ENCODE measurements at places on chromosomes 16 and 17.
A peak's percentile ranks its signal among the peaks of the same experiment; 100 is the strongest.

DNA sequence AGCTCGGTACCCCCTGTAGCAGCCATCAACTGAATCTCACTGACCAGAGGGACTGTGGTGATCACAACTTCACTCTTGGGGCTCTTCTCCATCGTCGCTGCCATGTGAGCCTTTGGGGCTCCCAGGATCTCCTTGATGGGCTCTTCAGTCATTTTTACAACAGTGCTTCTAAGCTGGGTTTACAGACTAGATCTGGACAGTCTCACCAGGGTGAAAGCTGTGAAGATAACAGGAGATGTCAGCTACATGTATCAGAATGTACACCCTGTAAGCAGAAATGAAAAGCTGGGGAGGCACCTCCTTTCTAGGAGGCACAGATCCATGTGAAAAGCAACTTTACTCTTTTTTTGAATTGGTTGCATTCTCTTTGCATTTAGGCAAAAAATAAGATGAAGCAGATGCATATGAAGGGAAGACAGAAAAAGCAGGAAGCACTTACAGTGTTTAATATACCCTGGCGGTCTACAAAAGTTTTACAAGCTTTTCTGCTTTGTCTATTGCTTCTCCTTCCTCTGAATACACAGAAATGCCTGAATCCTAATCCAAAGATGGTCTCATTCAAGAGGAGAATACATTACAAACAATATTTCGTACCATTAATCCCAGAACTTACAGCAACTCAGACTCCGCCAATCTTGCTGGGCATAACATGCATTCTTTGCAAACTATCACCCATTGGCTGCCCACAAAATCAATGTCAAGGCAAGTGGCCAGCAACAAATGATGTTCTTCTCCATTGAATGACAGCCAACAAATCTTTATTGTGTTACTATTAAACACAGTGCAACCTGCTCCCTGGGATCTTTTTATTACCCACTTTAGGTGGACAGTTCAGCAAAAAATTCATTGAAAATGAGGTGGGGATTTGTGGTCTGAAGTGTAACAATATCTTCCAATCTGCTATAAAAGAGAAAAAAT lies 1.5 kb downstream of the TMEM100 start:
- no peak for DNase-seq

- no peak for DNase-seq
Measured at GRCh38 chr17:44269535-44270240, 1.8 kb upstream of the SLC4A1 start.

DNA sequence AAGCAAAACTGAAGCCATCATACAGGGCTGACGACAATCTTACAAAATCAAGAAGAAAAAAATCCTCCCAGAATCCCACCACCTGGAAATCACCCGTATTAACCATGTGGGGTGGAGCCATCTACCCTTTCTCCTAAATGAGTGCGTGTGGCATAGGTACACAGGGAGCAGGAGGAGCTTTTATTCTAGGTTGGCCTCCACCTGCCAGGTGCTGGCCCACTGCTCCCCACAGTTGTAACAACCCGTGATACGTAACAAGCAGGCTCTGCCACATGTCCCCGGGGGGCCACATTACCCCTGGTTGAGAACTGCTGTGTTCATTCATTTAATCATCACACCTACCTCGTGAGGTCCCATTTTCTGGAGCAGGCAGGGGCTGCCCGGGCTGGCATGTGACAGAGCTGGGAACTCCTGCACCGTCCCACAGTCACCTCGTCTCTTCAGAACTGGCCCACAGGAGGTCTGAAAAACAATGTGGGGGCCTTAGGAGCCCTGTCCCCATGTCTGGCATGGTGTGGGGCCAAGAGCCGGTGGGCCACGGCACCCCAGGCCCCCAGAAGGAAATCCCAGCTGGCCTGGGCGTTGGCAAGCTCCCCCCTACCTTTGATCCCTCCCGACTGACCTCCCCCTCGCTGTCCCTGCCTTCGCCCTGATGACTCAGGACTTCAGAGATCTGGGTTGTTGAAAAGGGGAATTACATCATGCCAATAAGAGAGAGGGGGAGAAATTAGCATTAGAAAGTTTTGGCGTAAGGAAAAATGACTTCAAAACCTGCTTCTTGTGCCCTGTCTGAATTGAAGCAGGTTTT lies 12.9 kb downstream of the CMIP start:
- DNase-seq: no peak

DNA sequence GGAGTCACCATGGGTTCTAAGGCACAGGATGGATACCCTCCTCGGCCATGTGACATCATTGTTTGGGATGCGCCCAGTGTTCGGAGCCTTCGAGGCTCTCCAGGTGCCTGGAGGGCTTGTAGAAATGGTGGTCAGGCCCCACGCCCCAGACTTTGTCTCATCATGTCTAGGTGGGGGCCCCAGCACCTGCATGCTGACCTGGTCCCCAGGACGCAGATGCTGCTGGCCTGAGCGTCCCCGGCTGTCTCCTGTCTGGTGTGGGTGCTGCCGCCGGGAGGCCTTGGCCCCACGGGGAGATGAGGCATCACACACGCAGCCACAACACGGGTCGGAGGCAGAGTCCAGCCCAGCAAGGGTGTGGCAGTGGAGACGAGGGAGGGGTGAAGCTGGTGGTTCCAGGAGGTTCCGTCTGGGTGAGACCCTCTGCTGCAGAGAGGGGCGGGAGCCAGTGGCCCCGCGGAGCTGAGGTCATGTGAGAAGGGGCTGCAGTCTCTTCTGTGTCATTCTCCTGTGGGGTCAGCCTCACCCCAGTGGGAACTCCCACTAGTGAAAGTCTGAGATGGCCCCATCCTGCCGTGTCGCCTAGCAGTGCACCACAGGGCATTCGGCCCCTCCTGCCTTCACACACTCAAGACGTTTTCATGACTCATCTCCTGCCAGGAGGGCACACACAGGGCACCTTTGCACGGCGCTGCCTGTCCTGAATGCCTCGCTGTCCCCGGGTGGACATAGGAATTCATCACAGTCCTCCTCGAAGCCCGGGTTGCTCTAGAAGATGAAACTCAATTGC lies 46.6 kb downstream of the JPH3 start:
- no peak for DNase-seq

GRCh38 chr16:3214904-3215600 lies 19.9 kb downstream of the ZNF200 start:
- no peak for DNase-seq

DNA sequence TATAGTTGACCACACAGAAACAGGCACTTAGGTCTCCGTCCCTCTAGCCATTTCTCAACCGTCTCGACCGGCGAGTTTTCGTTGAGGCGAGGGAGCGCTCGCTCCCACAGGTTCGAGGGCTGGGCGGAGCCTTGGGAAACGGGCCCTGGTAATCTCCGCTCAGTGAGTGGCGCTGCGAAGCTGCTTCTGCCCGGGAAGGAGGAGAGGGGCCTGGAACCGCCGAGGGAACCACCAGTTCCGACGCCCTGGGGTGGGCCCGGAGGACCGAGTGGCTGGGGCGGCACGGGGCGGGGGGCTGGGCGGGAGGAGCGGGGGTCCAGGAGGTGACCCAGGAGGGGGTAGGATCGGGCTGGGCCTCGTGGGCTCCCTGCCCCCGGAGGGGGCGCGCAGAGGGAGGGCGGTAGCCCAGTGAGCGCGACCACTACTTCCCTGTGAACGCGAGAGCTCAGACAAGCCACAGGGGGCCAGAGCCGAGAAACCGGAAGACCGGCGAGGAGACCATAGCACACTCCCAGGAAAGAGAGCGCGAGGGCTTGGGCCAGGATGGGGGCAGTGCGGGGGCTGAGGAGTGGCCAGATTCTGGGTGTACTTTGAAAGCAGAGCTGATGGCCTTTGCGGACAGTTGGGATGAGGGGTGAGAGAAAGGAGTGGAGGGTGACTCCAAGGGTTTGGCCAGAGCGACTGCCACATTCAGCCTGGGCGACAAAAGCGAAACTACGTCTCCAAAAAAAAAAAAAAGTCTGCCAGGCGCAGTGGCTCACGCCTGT lies 29.9 kb upstream of the ARL4D start:
- peak; percentile 35 for DNase-seq

DNA sequence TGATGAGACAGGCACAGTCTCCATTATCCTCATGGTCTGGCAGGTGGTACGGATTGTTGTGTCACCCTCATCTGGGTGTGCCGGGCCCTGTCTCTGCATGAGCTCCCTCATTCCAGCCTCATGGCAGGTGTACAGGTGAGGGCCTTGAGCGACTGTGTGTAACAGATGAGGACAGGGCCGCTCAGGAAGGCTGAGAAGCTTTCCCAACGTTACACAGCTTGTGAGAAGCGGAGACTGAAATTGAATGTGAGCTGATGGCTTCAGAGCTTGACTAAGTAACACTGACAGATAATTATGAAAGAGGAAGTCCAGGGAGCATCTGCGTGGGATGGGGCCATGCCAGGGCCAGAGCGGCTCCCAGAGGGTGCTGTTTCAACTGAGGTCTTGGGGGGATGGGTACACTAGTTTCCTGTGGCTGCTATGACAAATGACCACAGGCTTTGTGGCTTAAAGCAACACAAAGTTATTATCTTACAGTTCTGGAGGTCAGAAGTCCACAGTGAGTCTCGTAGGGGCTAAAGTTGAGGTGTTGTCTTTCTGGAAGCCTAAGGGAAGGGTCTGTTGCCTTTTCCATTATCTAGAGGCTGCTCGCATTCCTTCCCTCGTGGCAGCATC lies 36.7 kb downstream of the CMIP start:
- DNase-seq: no peak

GRCh38 chr17:80826955-80827645 lies 164.5 kb upstream of the CHMP6 start:
- peak; percentile 92 for DNase-seq

DNA sequence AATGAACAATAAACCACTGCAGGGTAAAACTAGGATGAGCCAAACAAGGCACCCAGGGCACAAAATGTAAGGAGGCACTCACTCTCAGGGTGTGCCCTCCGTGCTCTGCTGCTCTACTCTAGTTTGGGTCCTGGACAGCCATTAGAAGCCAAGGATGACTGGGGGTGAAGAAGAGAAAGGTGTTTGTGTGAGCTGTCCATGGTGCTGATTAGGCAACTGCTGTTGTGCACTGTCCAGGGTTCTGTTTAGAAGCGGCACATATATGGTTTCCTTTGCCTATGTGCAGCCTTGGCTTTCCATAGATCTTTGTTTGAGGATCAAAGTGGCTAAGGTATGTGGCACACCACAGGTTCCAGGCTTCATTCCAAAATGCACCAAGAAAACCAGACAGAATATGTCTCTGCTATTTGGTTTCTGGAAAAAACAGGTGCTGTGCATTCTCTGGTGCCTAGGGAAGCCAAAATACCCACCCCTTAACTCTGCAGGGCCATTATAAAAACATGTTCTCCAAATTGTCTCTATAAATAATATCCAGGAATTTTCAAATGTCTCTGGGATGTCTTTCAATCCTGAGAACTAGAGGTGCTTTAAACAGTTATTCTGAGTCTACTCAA lies 123.5 kb downstream of the CBLN1 start:
- no peak for DNase-seq

DNA sequence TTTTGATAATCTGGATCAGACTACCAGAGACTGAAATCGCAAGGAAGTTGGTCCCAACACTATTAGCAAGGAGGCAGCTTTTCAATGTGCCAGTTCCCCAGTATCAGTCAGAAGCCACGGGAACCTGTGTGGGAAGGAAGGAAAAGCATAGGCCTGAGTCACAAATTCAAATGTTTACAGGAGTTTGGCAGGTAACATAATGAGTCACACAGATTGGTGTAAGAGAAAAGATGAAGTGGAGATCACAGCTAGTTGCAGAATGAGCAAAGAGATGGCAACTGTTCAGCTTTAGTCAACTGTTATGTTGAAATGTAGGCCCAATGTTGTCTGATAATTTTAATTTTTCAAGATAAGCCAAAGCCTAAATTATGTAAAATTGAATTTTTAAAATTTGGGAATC lies 28.1 kb upstream of the ITGA2B start:
- peak; percentile 37 for DNase-seq

DNA sequence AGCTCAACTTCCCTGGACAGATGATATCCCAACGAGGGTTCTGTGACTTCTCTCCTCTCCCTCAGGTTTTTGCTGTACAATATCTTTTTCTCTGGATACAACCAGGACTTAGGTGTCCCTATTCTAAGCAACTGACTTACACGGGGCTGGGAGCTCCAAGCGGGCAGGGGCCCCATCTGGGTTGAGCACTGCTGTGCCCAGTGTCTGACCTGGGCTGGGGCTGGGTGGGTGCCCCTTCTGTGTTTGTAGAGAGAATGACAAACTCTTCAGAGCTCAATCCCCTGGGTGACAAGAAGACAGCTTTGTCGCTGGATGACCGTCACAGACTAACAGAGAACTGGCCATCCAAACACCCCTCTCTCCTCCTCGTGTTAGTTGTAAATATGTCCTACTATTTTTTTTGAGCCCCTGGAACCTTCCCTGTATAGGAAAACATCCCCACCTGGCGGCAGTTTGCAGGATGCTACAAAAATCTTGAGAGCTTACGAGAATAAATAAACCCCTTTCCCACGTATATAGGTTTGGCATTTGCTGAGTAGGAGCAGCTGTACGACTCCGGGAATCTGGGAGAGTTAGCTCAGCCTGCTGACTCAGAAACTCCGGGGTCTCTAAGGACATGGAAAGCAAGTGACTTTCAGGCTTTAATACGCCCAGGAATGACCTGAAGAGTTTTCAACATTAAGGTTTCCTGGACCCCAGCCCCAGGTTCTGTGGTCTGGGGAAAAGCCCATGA lies 23.7 kb upstream of the RCVRN start:
- DNase-seq: peak; percentile 60

GRCh38 chr17:31517524-31517923 lies 126.0 kb downstream of the RAB11FIP4 start:
- DNase-seq: no peak

DNA sequence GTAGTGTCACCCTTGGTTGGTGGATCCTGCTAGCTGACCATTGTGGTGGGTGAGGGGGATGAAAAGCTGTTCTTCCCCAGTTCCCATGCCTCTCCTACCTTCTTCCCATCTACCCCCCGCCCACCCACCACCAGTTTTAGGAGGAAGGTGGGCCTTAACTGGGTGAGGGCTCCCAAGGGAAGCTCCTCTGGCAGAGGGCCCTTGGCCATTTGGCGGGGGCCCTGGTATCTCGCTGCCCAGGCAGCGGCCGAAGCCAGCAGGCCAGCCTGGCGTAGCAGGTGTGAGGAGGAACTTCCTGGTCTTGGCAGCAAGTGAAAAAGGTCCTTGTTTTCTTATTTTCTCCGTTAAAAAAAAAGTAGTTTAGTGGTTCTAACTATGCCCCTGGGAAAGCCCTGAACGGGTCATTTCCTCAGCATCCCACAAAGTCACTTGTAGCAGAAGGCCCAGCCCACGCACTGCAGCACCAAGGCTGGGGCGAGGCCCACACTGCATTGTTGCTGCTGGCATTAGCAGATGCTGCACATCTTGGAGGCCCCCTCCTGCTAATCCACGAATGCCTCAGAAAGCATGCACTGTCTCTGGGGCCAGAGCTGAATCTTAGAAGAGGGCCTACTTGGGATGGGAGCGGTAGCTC lies 72.5 kb downstream of the MPRIP start:
- DNase-seq: no peak
